ENCODE measurements at places on chromosomes 4 and X. TPM values are rescaled to one million over a fixed set of nuclear protein-coding genes. Genes with fewer than 3 reads are reported as not detected.

- DNase-seq: no peak
Measured at GRCh38 chr4:1172971-1173757, 781 bp upstream of the SPON2 start.

DNA sequence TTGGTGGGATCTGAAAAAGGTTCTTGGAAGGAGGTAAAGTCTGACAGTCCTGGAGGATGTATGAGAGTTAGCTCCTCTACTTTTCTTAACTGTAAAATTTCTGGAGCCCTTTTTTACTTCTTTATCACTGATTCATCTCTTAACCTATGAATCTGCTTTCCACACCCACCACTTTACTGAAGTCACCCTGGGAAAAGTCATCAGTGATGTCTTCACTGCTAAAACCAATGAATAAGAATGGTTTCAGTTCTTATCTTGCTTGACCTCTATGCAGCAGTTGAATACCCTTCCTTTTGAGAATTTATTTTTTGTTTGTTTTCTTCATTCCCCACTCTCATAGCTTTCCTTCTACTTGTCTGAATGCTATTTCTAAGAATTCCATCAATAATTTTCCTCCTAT lies 80.0 kb downstream of the AREG start:
- DNase-seq: no peak

GRCh38 chrX:109848461-109849050 lies 115.5 kb upstream of the ACSL4 start:
- DNase-seq: no peak

- DNase-seq: no peak
Measured at GRCh38 chrX:131059246-131059645, 1.1 kb downstream of the ARHGAP36 start.

DNA sequence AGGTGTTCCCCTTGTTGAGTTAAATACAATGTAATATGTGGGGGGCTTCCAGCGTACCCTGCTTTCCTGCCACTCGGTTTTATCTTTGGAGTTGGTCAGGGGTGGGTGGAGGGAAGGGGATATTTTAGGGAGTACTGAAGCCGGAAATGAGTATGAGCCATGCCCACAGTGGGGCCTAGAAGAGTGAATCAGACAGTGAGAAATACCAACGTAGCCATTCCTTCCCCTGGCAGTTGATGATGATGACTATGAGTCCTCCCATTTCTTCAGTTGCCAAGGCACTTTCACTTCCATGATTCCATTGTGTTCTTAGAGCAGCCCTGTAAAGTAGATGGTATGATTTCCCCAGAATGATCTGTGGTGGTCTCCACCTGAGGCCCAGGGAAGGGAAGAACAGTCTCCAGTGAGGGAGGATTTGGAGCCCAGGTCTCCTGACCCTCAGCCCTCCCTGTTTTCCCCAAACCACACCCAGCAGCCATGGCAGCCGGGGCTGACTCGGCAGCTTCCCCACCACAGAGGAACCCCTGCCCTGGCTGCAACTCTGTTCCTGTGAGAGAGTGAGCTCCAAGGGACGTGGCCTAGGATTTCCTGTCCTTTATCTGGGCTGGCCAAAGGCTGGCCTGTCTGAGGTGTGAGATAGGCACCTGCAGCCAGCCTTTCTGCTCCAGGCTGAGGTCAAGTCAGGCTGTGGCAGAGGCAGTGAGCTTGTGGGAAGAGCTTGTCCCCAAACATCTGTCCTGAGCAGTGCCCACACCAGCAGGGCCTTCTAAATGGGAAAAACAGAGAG lies 52.7 kb downstream of the STARD8 start:
- no peak for DNase-seq

The CDX4 gene
- total RNA-seq: not detected

The SYNPO2 gene
- not detected for total RNA-seq

The SSX3 gene
- total RNA-seq: not detected
